ENCODE measurements at places on chromosomes 2 and 18. TPM values are rescaled to one million over a fixed set of nuclear protein-coding genes. Genes with fewer than 3 reads are reported as not detected.

DNA sequence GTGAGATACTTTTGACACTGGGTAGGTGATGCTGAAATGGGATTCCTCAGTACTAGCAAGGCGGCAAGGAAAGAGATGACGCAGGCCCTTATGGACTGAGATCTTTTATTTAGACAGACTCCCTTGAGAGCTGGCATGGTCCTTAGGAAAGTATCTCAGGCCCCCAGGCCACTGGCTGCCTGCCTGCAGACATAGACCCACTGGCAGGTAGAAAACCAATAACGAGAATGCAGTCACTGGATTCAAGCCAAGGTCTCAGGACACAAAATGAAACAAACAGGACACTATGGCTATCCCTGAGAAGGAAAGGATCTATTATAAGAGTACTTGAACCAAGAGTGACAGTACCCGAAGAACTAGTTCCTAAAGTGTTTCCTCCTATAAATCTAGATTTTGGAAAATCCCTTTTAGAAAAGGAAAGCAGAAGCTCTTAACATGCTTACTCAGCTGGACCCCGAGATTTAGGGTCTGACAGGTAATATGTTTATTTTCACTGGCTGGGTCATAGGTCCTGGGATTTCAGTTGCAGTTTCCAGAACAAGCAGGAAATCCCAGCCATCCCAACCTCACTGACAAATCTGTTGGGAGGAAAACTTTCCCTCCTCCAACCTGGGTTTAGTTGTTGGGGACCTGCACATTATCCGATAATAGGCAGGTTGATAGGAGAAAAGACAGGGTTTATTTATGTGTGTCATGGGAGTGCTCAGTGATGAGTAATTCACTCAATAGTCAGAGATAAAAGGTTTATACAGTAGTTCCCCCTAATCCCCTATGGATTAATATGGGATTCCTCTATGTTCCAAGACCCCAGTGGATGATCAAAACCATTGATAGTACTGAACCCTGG is 44.5 kb downstream of the COMMD1 start:
- DNase-seq: no peak
- no peaks in the 10 kb centered on the region for H3K4me1 ChIP-seq
- no peaks in the 10 kb centered on the region for H3K36me3 ChIP-seq
- no peak overlapping the region for H3K4me3 ChIP-seq

GRCh38 chr2:221817052-221817451 is 244.9 kb upstream of the EPHA4 start:
- H3K27me3 ChIP-seq: no peaks in the 10 kb centered on the region
- no peak overlapping the region for H3K4me3 ChIP-seq
- no peak for DNase-seq
- no peaks in the 10 kb centered on the region for H3K4me1 ChIP-seq
- H3K27ac ChIP-seq: no peak overlapping the region

DNA sequence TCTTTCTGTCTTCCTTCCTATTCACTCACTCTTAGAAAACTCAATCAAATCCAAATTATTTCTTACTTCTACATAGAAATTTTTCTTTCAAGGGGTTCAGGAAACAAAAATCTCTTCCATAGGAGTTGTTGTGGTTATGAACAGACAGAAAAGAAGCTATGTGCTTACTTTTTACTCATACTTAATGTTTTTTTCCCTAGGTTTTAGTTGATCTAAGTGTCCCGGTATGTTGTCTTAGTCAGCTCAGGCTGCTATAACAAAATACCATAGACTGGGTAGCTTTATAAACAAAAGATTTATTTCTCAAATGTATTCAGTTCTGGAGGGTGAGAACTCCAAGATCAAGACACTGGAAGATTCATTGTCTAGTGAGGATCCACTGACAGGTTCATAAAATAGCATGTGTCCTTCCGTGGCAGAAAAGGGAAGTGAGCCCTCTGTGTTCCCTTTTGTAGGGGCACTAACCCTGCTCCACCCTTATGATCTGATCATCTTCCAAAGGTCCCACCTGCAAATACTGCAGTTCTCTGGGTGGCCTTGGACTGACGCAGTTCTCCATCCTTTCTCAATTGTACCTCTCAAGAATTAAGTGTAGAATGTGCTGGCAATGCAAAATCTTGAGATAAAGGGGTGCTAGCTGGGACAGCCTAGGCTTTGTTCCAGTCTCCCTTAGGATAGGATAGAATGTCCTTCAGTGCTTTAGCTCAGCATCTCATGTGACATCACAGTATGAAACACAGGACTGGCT is 14.4 kb upstream of the VRK2 start:
- peak overlapping the region; percentile 13 for H3K27ac ChIP-seq
- no peak for DNase-seq
- no peaks in the 10 kb centered on the region for H3K4me1 ChIP-seq
- H3K36me3 ChIP-seq: no peaks in the 10 kb centered on the region
- no peak overlapping the region for H3K4me3 ChIP-seq
- no peaks in the 10 kb centered on the region for H3K27me3 ChIP-seq

DNA sequence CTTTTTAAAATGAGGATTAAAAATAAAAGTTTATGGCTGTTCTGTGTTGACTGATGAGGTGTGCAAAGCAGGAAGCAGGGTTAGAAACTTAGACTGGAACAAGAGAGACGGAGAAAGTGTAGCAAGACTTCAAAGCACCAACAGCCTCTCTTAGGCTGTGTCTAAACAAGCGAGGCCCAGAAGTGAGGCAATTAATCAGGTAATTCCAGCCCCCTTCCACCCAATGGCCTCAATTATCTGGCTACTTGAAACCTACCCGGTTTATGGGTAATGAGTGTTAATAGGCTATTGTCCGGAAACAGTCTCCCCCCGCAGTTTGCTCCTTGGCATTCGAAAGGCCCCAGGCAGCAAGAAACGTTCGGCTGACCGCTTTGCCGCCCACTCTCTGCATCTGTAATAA is 171.7 kb upstream of the MYCN start:
- DNase-seq: no peak
- H3K4me3 ChIP-seq: no peak overlapping the region
- H3K4me1 ChIP-seq: no peaks in the 10 kb centered on the region
- no peak overlapping the region for H3K27ac ChIP-seq

DNA sequence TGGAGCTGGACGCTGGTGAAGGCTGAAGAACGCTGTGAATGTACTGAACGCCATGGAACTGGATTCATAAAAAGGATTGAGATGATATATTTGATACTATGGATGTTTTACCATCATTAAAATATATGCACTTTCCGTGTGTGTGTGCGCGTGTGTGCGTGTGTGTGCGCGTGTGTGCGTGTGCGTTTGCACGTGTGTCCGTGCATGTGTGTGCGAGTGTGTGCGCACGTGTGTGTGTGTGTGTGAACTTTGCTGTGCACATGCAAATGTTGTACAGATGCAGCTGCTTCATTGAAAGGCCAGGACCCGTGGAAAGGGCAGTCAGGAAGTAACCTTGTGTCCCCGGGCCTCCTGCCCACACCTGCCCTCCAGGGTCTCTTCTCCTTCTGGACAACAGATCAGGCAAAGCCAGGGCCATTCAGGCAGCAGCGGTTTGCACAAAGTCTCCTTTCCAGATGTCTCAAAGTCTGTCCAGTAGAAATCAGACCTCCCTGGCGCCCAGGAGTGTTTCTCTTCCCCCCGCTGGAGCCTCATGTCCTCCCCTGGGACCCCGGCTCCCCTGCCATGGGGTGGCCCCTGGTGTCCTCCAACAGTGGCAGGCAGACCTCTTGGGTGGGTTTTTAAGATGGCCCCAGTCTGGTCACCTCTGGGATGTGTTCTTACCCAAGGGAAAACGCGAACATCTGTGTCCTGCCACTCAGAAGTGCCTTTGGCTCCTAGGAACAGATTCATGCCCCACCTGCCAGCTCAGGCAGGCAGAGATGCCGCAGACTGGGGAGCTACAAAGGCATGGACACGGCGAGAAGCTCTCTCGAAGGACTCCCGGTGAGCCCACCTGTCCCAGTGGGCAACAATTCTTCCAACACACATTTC is 86.1 kb upstream of the GPC1 start:
- no peaks in the 10 kb centered on the region for H3K27me3 ChIP-seq
- no peak for DNase-seq
- H3K4me3 ChIP-seq: no peak overlapping the region
- H3K27ac ChIP-seq: no peak overlapping the region
- no peaks in the 10 kb centered on the region for H3K4me1 ChIP-seq

DNA sequence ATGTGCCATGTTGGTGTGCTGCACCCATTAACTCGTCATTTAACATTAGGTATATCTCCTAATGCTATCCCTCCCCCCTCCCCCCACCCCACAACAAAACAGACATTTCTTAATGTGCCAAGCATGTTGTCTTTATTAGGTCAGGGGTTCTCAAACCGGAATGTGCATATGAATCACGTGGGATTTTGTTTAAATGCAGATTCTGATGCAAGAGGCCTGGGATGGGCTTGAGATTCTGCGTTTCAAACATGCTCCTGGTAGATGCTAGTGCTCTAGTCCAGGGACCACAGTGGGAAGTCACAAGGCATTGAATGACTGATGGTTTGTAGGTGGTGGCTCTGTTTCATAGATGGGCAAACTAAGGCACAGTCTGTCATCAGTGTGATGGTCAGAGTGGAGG is 184.7 kb downstream of the SMAD7 start:
- H3K27me3 ChIP-seq: no peaks in the 10 kb centered on the region
- no peak for DNase-seq
- no peaks in the 10 kb centered on the region for H3K36me3 ChIP-seq
- no peak overlapping the region for H3K4me3 ChIP-seq
- H3K27ac ChIP-seq: no peak overlapping the region
- peaks cover 4% of the 10 kb centered on the region for H3K4me1 ChIP-seq

- DNase-seq: no peak
- no peaks in the 10 kb centered on the region for H3K27me3 ChIP-seq
- no peaks in the 10 kb centered on the region for H3K4me1 ChIP-seq
Observed at GRCh38 chr2:58512878-58513277, 271.8 kb upstream of the FANCL start.

DNA sequence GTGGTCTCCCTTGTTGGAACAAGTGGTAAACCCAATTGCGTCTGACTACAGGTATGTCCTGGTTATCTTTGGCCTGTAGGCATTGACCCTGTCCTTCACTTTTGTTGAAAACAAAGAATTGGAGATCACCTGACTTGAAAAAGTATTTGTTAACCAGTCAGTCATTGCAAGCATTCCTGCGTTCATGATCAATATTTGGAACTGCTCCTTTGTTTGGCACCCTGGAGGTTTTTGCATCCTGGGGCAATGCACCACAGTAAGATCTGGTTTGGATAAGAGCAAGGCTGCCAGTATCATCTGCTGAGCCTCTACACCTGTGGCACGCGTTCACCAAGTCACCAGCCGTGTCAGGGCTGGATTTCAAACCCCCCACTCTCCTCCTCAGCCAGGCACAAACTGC is 115.7 kb downstream of the DNAH6 start:
- DNase-seq: no peak
- H3K4me1 ChIP-seq: peaks cover 19% of the 10 kb centered on the region
- no peaks in the 10 kb centered on the region for H3K27me3 ChIP-seq
- no peak overlapping the region for H3K4me3 ChIP-seq
- H3K36me3 ChIP-seq: no peaks in the 10 kb centered on the region
- no peak overlapping the region for H3K27ac ChIP-seq

DNA sequence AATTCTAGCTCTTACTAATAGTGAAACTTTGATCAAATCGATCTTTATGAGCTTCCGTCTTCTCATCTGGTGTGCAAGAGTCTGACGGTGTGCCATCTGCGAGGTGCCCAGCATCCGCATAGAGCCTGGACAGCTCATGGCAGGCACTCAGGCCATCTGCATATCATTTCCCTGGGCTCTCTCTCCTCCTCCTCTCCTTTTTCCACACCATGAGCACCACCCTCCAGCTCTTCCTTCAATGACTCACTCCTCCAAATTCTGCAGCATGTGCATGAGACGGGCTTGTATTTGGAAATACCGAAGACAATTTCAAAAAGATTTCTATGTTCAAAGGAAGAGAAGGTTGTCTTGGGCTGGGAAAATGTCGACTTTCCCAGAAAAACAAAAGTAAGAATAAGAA is 161.1 kb downstream of the CCBE1 start:
- no peaks in the 10 kb centered on the region for H3K36me3 ChIP-seq
- no peaks in the 10 kb centered on the region for H3K4me1 ChIP-seq
- no peak overlapping the region for H3K27ac ChIP-seq
- no peak overlapping the region for H3K4me3 ChIP-seq

DNA sequence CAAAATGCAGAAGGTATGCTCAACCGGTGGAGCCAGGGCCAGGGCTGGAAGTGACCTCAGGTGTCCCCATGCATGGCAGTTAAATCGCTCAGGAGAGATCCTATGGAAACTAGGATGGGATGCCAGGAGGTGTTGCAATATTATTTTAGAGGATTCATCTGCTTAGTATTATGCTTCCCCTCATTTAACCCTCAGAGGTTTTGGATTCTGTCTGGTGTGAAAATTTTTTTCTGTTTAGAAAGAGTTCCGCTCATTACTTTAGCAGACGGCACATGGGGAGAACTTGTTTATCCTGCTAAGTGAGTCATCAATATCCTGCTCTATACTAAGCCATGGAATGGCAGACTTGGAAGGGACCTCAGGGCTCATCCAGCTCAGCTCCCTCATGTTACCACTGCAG is 42.5 kb downstream of the TRIB2 start:
- DNase-seq: no peak
- no peaks in the 10 kb centered on the region for H3K27me3 ChIP-seq
- no peak overlapping the region for H3K4me3 ChIP-seq
- no peaks in the 10 kb centered on the region for H3K36me3 ChIP-seq

DNA sequence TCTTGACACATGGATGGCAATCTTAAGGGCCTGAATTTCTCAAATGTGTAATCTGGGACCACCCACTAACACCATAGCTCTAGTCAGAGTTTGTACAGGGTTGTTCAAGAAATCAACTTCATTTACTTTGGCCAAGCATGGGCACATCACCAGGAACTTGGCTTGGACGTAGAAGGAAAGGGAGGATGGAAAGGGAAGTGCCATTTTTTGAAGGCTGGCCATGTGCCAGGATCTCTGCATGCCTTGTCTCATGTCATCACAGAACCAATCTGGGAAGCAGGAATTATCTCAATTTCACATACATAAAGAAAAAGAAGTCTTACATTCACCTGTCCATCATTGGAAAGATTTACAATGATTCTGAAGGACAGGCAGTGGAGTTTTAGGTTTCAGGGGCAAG is 128.1 kb downstream of the ANTXR1 start:
- no peaks in the 10 kb centered on the region for H3K4me1 ChIP-seq
- H3K4me3 ChIP-seq: no peak overlapping the region

GRCh38 chr18:9403795-9404564 is 69.4 kb downstream of the TWSG1 start:
- H3K4me1 ChIP-seq: no peaks in the 10 kb centered on the region
- H3K4me3 ChIP-seq: peak overlapping the region; percentile 53
- H3K27ac ChIP-seq: peak overlapping the region; percentile 13
- DNase-seq: no peak
- no peaks in the 10 kb centered on the region for H3K27me3 ChIP-seq
- no peaks in the 10 kb centered on the region for H3K36me3 ChIP-seq

The CXCR1 gene
- total RNA-seq: not detected

The ID2 gene
- 247 TPM for total RNA-seq

The AKAIN1 gene
- not detected for total RNA-seq

The GAL3ST2 gene
- 0.83 TPM for total RNA-seq

The COLEC12 gene
- not detected for total RNA-seq

The ALPP gene
- not detected for total RNA-seq

The HOXD4 gene
- not detected for total RNA-seq

The CFAP53 gene
- 0.92 TPM for total RNA-seq

The NXPH2 gene
- not detected for total RNA-seq

The HRH4 gene
- total RNA-seq: not detected

The ADD2 gene
- 4.8 TPM for total RNA-seq
